Tracheal epithelial cell (primary cell): ENCODE measurements at places on chromosomes 13 and 19. TPM values are rescaled to one million over a fixed set of nuclear protein-coding genes. Genes with fewer than 3 reads are reported as not detected.

The UPF3A gene
- 7.5 and 13.2 TPM in 2 replicates for total RNA-seq

The LRRC63 gene
- not detected in 2 replicates for total RNA-seq

The ZNF417 gene
- 8.3 and 9.9 TPM in 2 replicates for total RNA-seq

The ADGRE3 gene
- not detected in 2 replicates for total RNA-seq

The EBI3 gene
- 0.96 TPM in 1 of 2 replicates, not detected in the other for total RNA-seq

The ASF1B gene
- 1.7 TPM in 1 of 2 replicates, not detected in the other for total RNA-seq

The SOX1 gene
- total RNA-seq = not detected in 2 replicates

The SIRT2 gene
- total RNA-seq = 68.8 and 74.9 TPM in 2 replicates

The CEACAM7 gene
- 0.24 TPM in 1 of 2 replicates, not detected in the other for total RNA-seq

The LAMP1 gene
- total RNA-seq = 225 and 265 TPM in 2 replicates

The ZNF135 gene
- total RNA-seq = 1.5 and 1.7 TPM in 2 replicates

The ZNF816 gene
- total RNA-seq = 11.6 and 13.4 TPM in 2 replicates

The NKPD1 gene
- total RNA-seq = 0.85 and 0.96 TPM in 2 replicates

The PAK4 gene
- total RNA-seq = 5.5 and 9.2 TPM in 2 replicates

The IGFL1 gene
- 1.4 TPM in 1 of 2 replicates, not detected in the other for total RNA-seq

The CCL25 gene
- not detected in 2 replicates for total RNA-seq

The KLF16 gene
- total RNA-seq = 9.8 and 13.7 TPM in 2 replicates

The GPC6 gene
- 4.0 and 16.6 TPM in 2 replicates for total RNA-seq

The SIGLEC11 gene
- not detected in 2 replicates for total RNA-seq

The ZNF441 gene
- 4.6 and 6.4 TPM in 2 replicates for total RNA-seq

The RDH8 gene
- total RNA-seq = not detected in 2 replicates

The FGF22 gene
- not detected in 2 replicates for total RNA-seq

The PSG1 gene
- total RNA-seq = under 0.01 TPM in 1 of 2 replicates, not detected in the other

The NOTCH3 gene
- 133 and 141 TPM in 2 replicates for total RNA-seq

The GNG7 gene
- total RNA-seq = under 0.01 TPM in 1 of 2 replicates, not detected in the other

The TYROBP gene
- total RNA-seq = not detected in 2 replicates

The ZNF709 gene
- 0.64 and 0.96 TPM in 2 replicates for total RNA-seq

The PLVAP gene
- total RNA-seq = not detected in 2 replicates

The PNMA8B gene
- 0.24 TPM in 1 of 2 replicates, not detected in the other for total RNA-seq

The PSG6 gene
- not detected in 2 replicates for total RNA-seq

The LSR gene
- total RNA-seq = 45.0 and 50.6 TPM in 2 replicates

The RGCC gene
- 1.9 and 26.4 TPM in 2 replicates for total RNA-seq

The SIGLEC10 gene
- not detected in 2 replicates for total RNA-seq

The ZNF790 gene
- 5.1 TPM in 2 replicates for total RNA-seq

The RCBTB2 gene
- 3.1 and 4.9 TPM in 2 replicates for total RNA-seq

The HIF3A gene
- total RNA-seq = 0.48 and 0.85 TPM in 2 replicates

The GRK1 gene
- not detected in 2 replicates for total RNA-seq

The ANKRD24 gene
- total RNA-seq = 0.72 TPM in 1 of 2 replicates, not detected in the other

The SLC25A23 gene
- 28.1 and 33.0 TPM in 2 replicates for total RNA-seq

The KIR3DL1 gene
- total RNA-seq = not detected in 2 replicates

The ZSCAN18 gene
- total RNA-seq = 44.1 and 55.2 TPM in 2 replicates

The ATP4A gene
- not detected in 2 replicates for total RNA-seq

The FGF9 gene
- total RNA-seq = under 0.01 TPM in 1 of 2 replicates, not detected in the other

The AMER2 gene
- not detected in 2 replicates for total RNA-seq

The PEAK3 gene
- total RNA-seq = not detected in 2 replicates

The ZNF574 gene
- 14.5 and 18.1 TPM in 2 replicates for total RNA-seq

The SPACA4 gene
- total RNA-seq = 0.21 TPM in 1 of 2 replicates, not detected in the other

The IFNL2 gene
- not detected in 2 replicates for total RNA-seq
